ENCODE measurements at places on chromosomes 2 and 18.
A peak's percentile ranks its signal among the peaks of the same experiment; 100 is the strongest.

DNA sequence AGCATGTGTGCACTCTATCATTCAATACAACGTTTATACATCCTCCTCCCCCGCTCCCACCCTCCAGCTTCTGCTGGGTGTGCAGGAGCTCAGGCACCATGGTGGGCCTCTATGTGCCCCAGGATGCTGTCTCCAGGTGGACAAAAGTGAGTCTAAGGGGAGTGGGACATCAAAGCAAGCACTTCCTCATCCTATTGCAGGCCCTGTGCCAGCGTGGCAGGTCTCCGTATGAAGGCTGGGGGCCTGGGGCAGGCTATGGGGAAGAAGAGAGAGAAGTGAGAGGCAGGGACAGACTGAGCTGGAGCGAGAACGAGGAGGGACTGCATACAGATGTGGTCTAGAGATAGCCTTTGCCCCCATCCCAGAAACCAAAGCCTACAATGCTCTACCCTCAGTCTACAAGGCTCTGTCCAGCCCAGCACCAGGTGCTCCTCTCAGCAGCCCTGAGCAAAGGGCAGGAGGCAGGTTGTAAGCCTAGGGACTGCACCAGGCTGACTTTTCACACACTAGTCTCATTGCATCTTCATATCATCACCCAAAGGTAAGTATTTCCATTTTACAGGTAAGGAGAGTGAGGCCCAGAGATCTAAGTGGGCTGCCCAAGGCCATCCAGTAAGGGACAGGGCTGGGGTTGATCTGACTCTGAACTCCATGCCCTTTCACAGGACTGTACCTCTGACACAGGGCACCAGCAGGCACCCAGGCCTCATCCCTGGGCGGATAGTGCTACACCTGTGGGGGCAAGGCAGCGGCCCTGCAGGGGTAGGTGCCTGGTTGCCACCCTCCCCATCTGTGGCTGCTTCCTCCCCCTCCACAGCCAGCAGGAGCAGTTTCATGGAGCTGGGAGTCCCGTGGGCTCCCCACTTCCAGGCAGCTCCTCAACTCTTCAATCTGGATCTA lies 14.0 kb upstream of the ARID5A start:
- DNase-seq, result no peak

DNA sequence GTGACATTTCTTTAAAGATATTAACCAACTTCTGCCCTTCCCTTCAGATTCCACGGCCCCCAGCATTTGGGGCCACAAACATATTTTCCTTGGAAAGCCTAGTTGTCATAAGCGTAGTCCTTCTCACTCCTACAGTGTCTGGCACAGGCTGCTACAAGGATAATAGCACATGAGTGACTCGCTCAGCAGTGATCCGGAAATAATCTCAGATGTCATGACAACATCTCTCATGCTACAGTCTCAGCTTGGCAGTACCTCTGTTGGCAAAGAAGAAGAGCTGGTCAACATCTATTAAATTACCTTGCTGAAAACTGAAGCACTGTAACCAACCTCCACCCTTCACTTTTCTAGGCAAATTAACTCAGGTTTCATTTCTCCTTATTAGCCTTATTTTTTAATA lies 351.7 kb downstream of the RAD51AP2 start:
- DNase-seq, result no peak

- peak; percentile 15 for DNase-seq
These were observed 7.8 kb upstream of the RAB31 start for GRCh38 chr18:9700261-9700796.

- no peak for DNase-seq
These were observed 110.8 kb downstream of the GBX2 start for GRCh38 chr2:236057375-236057774.

GRCh38 chr18:2417861-2418610 lies 153.3 kb downstream of the METTL4 start:
- no peak for DNase-seq

- DNase-seq, result no peak
These were observed 4.3 kb downstream of the IMPA2 start for GRCh38 chr18:11985586-11985985.

DNA sequence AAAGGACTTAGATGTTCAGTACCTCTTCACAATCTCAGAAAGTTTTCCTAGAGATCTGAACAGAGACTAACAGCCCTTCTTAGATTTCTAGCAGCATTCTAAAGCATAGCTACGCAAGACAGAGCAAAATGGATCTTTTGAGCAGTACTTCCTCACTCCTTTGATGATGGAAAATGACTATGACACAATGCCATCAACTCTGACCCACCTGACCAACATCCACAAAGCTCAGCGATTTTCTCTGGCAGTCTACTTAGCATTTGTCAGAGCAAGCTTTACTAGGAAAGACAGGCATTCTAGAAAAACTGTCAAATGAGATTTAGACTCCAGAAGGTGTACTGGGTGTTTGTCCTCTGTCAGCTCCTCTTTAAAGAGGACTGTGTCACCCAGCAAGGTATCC lies 180.9 kb upstream of the ACVR2A start:
- DNase-seq, result no peak

DNA sequence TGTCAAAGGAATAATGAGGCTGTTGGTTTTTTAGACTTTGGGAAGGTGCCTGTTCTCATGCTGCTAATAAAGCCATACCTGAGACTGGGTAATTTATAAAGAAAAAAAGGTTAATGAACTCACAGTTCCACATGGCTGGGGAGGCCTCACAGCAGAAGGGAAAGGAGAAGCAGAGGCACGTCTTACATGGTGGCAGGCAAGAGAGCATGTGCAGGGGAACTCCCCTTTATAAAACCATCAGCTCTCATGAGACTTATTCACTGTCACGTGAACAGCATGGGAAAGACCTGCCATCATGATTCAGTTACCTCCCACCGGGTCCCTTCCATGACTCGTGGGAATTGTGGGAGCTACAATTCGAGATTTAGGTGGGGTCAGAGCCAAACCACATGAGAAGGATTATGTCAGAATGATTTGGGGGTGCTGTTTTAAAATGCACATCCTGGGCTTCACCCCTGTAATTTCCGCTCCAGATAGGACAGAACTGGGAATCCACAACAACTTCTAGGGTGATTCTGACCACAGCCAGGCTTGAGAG lies 37.8 kb downstream of the TCF7L1 start:
- no peak for DNase-seq

DNA sequence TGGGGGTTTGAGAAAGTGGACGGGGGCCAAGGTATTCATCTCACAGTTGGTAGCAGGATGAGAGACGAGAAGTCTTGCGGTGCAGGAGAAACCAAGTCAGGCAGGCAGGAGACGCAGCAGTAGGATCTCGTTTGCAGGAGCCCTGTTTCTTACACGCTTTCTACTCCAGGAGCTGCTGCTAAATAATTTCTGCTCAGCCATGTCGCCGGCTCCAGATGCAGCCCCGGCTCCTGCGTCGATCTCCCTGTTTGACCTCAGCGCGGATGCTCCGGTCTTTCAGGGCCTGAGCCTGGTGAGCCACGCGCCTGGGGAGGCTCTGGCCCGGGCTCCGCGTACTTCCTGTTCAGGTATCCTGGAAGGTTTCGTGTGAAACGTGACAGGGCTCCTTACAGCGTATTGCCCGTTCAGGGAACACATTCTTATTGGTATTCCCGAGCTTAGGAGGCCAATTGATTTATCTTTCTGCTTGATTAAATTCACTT lies 494 bp downstream of the ANKZF1 start:
- DNase-seq, result no peak

DNA sequence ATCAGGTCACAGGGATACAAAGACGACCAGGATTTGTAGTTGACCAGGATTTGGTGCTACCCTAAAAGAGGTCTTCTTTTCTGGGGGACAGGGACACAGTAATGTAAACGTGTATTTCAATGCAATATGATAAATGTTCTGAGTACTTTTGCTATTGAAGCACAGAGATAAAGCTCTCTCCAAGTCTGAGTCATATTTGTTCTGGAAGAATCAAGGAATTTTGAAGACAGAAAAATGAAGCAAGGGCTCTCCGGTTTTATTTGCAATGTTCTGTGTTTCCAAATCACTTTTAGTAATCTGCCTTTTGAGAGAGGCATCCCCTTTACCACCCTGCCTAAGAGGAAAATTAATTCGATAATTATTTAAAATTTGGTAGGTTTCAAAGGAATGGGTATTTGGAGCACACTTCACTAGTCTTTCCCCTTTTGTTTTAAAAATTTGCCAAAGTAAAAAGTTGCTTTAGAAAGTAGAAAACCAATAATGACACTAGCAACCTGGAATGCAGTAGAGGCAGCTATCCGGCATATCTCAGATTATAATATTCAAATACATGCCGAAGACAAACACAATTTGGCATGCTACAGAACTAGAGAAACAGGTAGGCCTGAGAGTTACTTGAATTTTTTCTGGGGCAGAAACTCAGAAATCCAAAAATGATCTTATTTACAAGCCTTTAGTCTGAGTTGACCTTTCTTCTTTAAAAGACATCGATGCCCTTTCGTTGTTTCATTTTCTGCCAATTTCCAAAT lies 82.7 kb downstream of the MREG start:
- DNase-seq, result no peak

DNA sequence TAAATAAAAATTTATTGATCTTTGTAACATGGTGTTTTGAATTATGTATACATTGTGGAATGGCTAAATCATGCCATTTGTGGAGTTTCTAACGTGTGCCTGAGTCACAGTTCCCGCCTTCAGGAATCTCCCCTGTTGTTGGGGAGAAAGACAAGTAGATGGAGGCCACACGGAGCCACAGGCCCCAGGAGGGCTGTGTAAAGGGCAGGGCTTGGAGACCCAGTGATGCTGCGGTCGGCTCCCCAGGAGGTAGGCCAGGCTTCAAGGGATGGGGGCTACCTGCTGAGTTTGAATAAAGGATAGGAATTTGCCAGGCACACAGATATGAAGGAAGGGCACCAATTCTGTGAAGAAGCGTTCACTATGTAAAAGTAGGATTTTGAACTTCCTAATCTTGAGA lies 257.1 kb downstream of the GBX2 start:
- DNase-seq, result no peak

- DNase-seq, result no peak
These were observed 2.8 kb downstream of the SNORC start for GRCh38 chr2:232872826-232873225.

GRCh38 chr2:10038716-10039115 lies 4.6 kb upstream of the KLF11 start:
- no peak for DNase-seq

DNA sequence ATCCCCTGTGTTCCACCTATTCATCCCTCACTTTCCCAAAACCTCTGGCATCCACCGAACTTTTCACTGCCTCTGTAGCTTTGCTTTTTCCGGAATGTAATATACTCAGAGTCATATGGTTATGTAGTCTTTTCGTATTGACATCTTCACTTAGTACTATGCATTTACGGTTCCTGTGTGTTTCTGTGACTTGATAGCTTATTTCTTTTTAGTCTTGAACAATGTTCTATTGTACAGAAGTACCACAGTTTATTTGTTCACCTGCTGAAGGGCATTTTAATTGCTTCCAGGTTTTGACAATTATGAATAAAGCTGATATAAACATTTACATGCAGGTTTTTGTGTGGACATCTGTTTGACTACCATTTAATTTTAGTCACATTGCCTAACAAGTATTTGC lies 154.7 kb upstream of the DOK6 start:
- DNase-seq, result no peak

DNA sequence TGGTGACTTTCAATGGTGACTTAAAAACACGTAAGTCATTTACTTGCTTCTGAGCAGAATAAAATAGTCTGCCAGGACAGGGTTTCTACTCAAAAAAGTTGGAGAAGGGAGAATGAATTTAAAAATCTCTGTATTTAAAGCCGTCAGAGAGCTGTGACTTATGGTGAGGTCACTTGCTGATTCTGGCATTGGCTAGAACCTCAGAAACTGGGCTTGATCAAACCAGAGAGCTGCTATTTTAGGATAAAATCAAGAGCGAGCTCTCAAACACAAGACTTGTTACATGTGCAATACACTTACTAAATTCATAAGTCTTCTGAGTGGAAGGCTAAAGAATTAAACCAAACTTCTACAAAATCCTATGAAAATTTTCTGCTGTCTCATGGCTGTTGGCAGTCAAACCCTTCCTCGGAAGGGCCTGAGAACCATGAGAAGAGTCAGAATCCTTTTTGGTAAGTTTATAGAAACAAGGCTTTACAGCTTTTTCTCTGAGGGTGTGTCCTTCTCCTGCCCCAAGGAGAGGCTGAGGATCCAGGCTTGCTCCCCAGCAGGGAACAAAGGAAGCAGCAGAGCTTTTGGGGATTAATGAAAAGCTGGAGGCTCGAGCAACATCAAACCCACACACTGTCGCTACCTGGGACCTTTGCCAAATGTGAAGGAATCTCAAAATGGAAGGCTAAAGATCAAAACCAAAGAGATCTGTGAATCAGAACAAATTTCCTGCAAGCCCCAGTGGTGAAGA lies 816.4 kb downstream of the SOCS6 start:
- no peak for DNase-seq

- DNase-seq, result no peak
These were observed 78.7 kb downstream of the MYOM1 start for GRCh38 chr18:3140986-3141639.

DNA sequence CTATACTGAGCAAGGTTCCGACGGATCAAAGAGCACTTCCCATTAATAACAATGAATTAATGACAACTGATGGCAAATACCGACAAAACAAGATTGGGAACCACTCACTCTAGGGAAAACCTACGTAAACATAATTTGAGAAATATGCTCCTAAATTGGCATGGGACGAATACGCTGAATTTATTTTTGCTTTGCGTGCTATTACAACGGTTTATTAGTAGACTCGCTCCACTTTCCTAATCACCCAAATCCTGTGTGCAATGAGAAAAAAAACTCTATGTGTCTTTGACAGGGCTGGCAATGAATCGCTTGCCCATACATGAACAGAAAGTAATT lies 536 bp upstream of the SLC25A12 start:
- DNase-seq, result peak; percentile 15

DNA sequence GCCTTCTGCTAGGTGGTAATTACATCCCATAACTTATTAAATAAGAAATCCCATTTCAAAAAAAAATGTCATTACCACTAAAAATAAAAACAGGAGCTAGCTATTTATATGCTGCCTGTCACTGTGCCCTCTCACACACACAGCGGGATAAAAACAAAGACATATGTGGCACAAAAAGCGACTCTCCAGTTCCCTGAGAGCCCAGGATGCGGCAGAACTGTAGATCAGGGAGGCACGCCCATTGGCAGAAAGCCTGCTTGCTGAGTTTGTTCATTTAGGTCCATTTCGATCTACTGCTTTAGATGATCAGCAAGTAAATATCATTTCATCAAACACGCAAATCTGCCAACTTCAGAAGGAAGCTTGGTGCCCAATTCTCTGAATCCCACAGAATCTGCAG lies 124.4 kb downstream of the TMEM163 start:
- DNase-seq, result no peak

- no peak for DNase-seq
These were observed 20.6 kb upstream of the DSG4 start for GRCh38 chr18:31356025-31356424.

- DNase-seq, result no peak
These were observed 192.6 kb downstream of the MGAT5 start for GRCh38 chr2:134446383-134447017.

- no peak for DNase-seq
These were observed 51.7 kb downstream of the RBKS start for GRCh38 chr2:27838502-27838901.

GRCh38 chr18:13530879-13531387 lies 195.4 kb downstream of the FAM210A start:
- no peak for DNase-seq

- no peak for DNase-seq
These were observed 9.1 kb downstream of the SMAD7 start for GRCh38 chr18:48941672-48942071.
